ENCODE measurements at places on chromosomes 13 and 19.

DNA sequence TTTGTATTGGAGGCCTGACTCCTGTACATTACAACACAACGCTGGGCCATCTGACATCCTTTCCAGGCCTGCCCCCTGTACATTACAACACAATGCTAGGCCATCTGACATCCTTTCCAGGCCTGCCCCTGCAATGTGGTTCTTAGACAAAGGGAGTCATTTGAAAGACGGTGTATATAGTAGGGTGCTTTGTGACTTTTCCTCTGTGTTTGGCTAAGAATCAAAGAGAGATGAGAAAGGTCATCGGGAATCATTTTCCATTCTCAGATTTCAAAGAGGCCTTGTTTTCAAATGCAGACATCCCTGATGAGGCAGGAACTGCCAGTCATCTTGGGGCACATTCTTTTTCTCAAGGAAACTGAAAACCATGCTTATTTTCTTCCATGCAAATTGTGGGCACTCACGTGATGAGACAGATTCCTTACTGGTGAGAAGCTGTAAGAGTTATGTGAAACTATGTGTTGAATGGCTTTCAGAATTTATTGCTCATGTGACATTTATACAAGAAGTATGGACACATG lies 551.6 kb downstream of the MYO16 start:
- DNase-seq, result no peak

- DNase-seq, result no peak
These were observed 5.0 kb downstream of the APC2 start for GRCh38 chr19:1455002-1455335.

DNA sequence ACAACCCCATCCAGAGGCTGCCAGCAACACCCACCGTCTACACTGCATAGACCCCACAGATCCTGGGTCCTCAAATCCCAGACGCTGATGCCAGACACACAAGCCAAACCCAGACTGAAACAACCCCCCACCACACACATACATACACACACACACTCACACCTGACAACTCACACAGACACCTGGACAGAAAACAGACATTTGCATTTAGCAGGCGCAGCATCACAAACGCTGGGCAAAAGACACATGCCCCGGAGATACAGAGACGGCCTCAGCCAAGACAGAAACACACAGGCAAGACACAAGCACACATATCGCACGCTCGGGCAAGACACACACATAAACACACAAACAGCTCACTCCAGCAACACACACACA lies 1.3 kb downstream of the BBC3 start:
- no peak for DNase-seq

GRCh38 chr13:84896128-84896527 lies 903.1 kb downstream of the SLITRK6 start:
- peak; percentile 2 for DNase-seq

DNA sequence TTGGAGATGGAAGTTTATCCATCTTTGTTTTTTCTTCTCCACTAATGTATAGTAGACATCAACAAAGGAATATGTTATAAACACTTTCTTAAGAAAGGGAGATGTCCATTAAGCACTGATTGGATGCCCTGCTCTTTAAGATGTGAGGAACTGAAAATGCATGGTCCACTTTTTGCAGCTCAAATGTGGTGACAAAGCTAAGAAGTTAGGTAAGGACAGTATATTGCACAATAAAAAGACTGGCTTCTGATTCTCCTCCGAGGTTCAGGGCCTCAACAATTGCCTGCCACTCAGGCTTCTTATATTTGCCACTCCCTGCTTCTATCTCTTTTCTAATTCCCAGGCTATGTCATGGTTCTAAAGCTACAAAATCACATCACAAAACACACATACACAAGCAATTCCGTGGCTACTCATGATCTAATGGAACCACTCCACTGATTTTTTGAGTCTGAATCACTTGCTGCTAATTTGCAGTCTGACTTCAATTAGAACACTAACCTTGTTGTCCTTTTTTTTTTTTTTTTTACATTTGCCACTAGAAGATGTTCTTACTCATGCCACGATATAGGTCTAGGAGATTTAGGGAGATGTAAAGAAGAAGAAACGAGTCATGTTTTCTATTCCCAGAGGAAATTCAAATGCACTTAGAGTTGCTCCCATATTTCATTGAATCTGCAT lies 29.6 kb upstream of the TNFSF11 start:
- DNase-seq, result no peak

DNA sequence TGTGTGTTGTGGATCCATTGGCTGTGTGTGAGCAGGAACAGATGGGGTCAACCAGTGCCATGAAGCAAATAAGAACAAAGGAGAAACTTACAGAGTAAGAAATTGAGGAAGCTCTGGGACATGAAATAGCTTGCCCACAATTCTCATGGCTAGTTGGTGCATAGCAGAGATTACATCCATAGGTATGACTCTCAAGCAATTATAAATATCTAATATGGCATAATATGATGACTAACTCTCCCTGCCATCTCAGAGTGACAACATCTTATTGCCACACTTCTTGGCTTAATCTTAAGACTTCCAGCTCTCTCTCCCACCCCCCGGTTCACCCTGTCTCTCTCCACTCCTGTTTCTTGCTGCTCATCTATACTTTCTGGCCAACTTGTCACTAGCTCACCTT lies 53.3 kb downstream of the OXGR1 start:
- DNase-seq, result no peak

DNA sequence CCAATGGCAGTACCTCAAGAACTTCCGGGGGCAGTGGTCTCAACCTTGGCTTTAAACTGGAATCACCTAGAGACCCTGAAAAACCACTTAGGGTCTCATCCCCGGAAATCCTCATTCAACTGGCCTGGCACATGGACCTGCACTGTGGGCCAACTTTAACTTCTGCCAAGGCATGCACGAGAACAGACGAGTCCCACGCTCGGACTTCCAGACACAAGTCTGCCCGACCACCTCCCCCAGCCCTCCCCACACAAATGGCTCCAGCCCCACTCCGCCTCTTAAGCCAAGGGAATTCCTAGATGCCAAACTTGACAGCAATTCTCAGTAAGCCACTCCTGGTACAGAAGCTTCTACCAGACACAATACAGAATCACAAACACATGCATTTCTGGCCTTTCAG lies 114.0 kb downstream of the STK24 start:
- DNase-seq, result no peak

DNA sequence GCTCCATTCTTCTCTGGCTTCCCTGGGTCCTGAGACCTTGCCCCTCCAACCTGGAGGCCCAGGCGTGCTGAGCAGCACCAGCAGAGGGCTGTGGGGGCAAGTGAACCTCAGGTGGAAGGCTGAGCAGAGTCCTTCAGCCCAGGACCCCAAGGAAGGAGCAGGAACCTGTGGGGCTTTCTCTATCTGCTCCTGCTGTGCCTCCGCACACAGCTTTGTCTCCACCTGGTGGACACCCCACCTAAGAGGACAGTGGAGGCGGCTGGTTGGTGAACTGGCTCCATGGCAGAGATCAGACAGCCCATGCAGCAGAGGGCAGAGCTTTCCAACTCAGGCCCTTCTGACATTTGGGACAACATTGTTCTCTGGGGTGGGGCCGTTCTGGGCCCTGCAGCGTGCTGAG lies 19.7 kb downstream of the ZFR2 start:
- DNase-seq, result no peak

- no peak for DNase-seq
These were observed 3.8 kb upstream of the UQCR11 start for GRCh38 chr19:1609103-1609396.

DNA sequence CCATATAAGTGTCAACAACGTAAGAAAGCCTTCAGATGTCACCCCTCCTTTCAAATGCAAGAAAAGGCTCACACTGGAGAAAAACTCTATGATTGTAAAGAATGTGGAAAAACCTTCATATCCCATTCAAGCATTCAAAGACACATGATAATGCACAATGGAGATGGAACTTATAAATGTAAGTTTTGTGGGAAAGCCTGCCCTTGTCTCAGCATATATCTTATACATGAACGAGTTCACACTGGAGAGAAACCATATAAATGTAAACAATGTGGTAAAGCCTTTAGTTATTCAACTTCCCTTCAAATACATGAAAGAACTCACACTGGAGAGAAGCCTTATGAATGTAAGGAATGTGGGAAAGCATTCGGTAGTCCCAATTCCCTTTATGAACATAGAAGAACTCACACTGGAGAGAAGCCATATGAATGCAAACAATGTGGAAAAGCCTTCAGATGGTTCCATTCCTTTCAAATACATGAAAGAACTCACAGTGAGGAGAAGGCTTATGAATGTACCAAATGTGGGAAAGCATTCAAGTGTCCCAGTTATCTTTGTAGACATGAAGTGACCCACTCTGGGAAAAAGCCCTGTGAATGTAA lies 11.1 kb downstream of the ZNF844 start:
- no peak for DNase-seq

DNA sequence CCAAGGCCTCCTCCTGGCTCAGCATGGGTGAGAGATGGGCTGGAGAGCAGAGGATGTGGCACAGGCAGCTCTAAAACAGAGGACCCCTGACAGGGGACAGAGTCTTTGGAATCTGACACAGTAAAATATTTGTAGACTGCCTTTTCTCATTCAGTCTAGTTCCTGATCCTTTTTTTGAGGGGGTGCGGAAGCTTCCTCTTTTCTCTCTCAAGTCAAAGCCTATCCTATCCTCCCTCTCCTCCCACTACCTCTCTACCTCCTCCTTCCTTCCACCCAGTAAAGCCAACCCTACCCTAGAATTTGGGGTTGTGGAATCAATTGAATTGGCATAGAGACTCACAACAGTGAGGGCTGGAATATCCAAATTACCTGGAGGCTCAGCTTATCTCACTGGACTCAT lies 82.0 kb downstream of the TEX26 start:
- no peak for DNase-seq

DNA sequence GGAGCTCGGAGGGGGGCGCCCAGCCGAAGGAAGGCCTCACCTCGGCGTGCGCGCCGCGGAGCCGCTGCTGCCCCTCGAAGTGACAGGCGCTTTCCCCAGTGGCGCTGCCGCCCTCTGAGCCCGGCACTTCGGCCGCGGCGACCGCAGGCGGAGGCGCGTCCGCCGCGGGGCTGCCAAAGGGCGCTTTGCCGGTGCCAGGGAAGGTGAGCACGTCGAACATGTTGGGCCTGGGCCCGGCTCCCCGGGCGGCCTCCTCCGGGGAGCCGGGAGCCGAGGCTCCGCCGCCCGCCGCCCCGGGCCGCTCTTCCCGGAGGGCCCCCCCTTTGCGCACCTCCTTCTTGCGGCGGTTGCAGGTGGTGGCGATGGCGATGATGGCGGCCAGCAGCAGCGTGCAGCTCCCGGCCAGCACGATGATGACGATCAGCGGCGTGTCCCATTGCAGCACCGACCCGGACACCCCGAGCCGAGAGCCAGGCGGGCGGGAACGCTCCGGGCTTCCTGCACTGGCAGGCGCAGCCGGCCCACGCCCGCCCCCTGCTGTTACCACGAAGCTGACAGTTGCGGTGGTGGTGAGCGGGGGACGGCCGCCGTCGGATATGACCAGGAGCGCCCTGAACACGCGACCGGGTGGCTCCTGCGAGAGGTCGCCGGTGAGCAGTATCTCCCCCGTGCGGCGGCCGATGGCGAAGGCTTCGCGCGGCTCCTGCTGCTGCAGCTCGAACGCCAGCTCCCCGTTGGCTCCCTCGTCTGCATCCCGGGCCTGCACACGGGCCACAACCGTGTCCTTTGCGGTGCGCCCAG lies 2.5 kb downstream of the PCDH8 start:
- no peak for DNase-seq

GRCh38 chr13:19061278-19061677 lies 120.3 kb downstream of the TUBA3C start:
- no peak for DNase-seq

GRCh38 chr13:29598321-29598720 lies 2.8 kb upstream of the SLC7A1 start:
- no peak for DNase-seq

GRCh38 chr19:43572171-43572588 lies 3.1 kb downstream of the XRCC1 start:
- no peak for DNase-seq

GRCh38 chr19:15372470-15372869 lies 7.1 kb downstream of the AKAP8 start:
- no peak for DNase-seq

DNA sequence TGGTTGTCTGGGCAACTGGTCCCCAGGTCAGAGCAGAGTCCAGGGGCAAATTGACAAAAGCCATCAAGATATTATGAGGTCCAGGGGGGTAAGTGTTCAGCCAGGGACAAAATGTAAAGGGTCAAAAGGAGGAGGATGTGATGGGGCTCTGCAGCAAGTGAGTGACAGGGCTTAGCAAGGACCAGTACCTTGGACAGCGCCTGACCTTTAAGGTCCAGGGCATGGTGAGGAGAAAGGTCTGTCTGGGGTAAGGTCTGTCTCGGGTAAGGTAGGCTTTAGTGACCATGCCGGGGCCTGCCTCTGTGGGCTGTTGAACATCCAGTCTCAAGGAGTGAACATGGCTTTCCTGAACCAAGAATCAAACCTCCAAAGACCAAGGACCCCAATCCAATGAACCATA lies 6.3 kb upstream of the ZNF358 start:
- DNase-seq, result no peak

- DNase-seq, result no peak
These were observed 1.2 kb downstream of the ZFP36 start for GRCh38 chr19:39407660-39408391.

- DNase-seq, result no peak
These were observed 388.1 kb upstream of the PRR20A start for GRCh38 chr13:56752636-56753035.

DNA sequence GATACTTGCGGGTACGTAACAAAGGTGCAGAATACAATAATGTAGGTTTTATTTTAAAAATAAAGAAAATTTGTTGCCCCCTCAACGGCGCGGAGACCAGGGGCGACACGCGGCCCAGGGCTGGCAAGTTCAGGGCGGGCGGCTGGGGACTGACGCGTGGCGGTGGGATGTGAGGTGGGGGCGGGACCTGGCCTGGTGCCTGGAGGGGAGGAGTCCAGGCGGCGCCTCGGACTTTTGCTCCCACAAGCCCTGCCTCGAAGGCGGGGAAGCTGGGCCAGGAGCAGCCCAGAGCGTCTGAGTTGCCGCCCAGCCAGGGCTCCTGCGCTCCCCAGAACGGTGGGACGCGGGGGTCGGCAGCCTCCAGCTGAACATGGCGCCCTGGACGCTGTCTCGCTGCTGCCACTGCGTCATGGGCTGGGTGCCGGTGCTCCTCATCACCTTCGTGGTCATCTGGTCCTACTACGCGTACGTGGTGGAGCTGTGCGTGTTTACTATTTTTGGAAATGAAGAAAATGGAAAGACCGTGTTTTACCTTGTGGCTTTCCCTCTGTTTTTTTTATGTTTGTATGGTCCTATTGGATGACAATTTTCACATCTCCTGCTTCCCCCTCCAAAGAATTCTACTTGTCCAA lies 1122.8 kb upstream of the ATXN8OS start:
- DNase-seq, result no peak

DNA sequence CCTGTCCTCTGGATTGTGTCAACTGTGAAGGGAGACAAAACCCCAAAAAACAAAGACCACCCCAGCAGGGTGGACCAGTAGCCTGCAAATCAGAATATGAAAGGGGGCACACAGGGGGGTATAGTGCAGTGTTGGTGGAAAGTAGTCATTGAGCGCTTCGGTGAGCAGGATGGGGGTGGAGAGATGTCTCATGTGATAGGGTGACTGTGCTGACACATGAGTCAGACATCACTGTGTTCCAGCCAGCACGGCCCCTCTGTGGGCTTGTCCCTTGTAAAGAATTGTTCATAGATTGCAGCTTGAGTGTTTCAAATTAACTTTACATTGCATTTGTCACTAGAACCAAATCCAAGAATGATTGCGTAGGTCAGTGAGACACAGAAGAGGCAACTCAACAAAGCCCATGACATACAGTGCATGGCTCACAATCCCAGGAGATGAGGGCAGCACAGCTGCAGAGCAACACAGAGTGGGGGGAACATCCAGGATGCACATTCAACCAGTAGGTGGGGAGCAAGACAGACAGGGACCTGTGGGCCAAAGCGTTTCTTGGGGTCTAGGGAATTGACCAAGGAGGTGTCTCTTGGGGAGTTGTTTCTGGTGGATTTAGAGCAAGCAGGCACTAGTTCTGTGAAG lies 7.5 kb downstream of the ZNF440 start:
- DNase-seq, result no peak

Data from cerebellar nuclear complex (tissue), 1 donor.